ENCODE measurements at places on chromosomes 6 and 20. TPM values are rescaled to one million over a fixed set of nuclear protein-coding genes. Genes with fewer than 3 reads are reported as not detected.

- no peaks in the 10 kb centered on the region for H3K27me3 ChIP-seq
- no peak overlapping the region for H3K27ac ChIP-seq
- no peaks in the 10 kb centered on the region for H3K4me1 ChIP-seq
- H3K36me3 ChIP-seq, result peaks cover 42% of the 10 kb centered on the region
- no peak for DNase-seq
Measured at GRCh38 chr6:53038141-53038540, 27.1 kb upstream of the FBXO9 start.

- no peaks in the 10 kb centered on the region for H3K27me3 ChIP-seq
- H3K36me3 ChIP-seq, result no peaks in the 10 kb centered on the region
- no peaks in the 10 kb centered on the region for H3K4me1 ChIP-seq
- no peak overlapping the region for H3K4me3 ChIP-seq
- no peak overlapping the region for H3K27ac ChIP-seq
Measured at GRCh38 chr6:119052292-119052889, 26.1 kb downstream of the FAM184A start.

COL21A1 gene
- 3.5 TPM for polyA plus RNA-seq

DNA sequence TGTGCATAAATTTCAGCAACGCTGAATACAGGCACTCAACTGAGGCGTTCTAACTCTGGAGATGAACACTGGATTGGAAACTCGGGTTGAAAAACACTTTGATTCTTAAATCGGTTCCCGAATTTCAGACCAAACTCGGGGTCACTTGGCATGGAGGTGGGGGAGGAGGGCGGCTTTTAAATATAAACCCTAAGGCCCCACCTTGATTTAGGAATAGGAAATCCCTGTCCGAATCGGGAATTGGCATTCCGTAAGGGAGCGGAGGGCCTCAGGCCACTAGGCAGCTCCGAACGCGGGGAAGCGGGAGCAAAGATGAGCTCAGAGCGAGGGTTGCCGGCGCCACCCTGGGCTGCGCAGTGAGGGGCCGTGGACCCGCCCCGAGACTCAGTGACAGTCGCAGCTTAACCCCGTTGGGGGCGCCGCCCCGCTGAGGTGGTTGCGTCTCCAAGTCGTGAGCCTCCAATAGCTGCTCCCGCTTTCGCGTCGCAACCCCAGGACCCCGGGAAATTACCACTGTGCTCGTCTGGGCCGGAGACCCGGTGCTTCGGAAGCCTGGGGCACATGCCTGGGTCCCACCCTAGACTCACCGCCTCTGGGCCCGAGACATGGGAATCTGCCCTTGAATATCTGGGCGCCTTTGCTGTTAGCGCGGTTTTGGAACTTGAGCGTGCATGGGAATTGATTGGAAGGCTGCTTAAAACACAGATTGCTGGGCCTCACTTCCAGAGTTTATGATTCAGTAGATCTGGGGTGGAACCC, 4.6 kb upstream of the SIM1 start:
- H3K36me3 ChIP-seq, result no peaks in the 10 kb centered on the region
- no peak overlapping the region for H3K4me3 ChIP-seq
- peaks cover 17% of the 10 kb centered on the region for H3K4me1 ChIP-seq
- no peak overlapping the region for H3K27ac ChIP-seq
- DNase-seq, result no peak

GRCh38 chr6:121748376-121748775, 312.9 kb downstream of the GJA1 start:
- no peaks in the 10 kb centered on the region for H3K36me3 ChIP-seq
- DNase-seq, result no peak
- no peak overlapping the region for H3K4me3 ChIP-seq
- H3K27me3 ChIP-seq, result no peaks in the 10 kb centered on the region
- no peak overlapping the region for H3K27ac ChIP-seq
- no peaks in the 10 kb centered on the region for H3K4me1 ChIP-seq

DNA sequence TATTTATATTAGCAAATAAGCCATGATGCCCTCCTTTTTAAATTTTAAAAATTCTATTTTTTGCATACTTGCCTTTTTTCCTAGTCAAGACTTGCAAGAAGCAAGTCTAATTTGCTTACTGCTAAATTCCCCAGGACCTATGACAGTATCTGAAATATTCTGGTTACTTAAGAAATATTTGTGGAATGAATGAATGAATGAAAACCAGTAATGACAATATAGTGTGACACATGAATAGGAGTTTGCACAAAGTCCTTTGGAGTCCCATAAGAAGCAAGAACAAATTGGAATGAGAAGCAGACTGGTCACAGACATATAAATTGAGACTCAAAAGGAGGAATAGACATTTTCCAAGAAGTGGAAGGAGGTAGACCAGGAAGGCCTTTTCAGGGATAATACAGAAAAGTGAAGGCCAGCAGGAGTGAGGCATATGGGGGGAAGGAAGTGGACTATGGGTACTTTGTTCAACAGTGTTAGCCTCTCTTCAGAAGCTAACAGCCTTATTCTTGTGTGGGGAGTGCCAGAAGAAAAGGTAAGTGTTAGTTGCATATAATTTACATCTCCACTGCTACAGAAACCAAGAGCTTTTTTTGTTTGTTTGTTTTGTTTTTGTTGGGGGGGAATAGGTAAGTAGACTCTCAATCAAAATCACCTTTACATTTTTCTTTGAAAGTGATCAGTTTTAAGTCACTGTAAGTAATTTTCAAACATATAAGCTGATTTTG, 93.6 kb upstream of the FAM184A start:
- no peak overlapping the region for H3K4me3 ChIP-seq
- H3K36me3 ChIP-seq, result no peaks in the 10 kb centered on the region
- DNase-seq, result no peak
- H3K27me3 ChIP-seq, result no peaks in the 10 kb centered on the region
- H3K4me1 ChIP-seq, result no peaks in the 10 kb centered on the region

FNDC11 gene
- polyA plus RNA-seq, result 1.2 TPM

- no peaks in the 10 kb centered on the region for H3K36me3 ChIP-seq
- H3K4me1 ChIP-seq, result no peaks in the 10 kb centered on the region
Measured at GRCh38 chr20:58817748-58818147, 33.0 kb downstream of the GNAS-AS1 start.

GRCh38 chr6:1678201-1678600, 68.5 kb downstream of the FOXC1 start:
- no peak overlapping the region for H3K4me3 ChIP-seq
- DNase-seq, result no peak
- H3K27ac ChIP-seq, result no peak overlapping the region
- H3K4me1 ChIP-seq, result no peaks in the 10 kb centered on the region

SPATS1 gene
- polyA plus RNA-seq, result 0.09 TPM

SLC17A2 gene
- 0.07 TPM for polyA plus RNA-seq

DCDC2 gene
- 0.25 TPM for polyA plus RNA-seq

FHL5 gene
- polyA plus RNA-seq, result 15.8 TPM

GRCh38 chr6:135481783-135482369, 15.7 kb downstream of the AHI1 start:
- no peak overlapping the region for H3K4me3 ChIP-seq
- no peaks in the 10 kb centered on the region for H3K27me3 ChIP-seq
- peaks cover 14% of the 10 kb centered on the region for H3K36me3 ChIP-seq
- no peaks in the 10 kb centered on the region for H3K4me1 ChIP-seq
- DNase-seq, result no peak
